ENCODE measurements at places on chromosomes 7 and 10.

GRCh38 chr10:62373639-62373994, 552 bp upstream of the ZNF365 start:
- DNase-seq = no peak

- peak; percentile 68 for DNase-seq
These were observed 21.1 kb downstream of the FAM53B start for GRCh38 chr10:124722798-124723783.

DNA sequence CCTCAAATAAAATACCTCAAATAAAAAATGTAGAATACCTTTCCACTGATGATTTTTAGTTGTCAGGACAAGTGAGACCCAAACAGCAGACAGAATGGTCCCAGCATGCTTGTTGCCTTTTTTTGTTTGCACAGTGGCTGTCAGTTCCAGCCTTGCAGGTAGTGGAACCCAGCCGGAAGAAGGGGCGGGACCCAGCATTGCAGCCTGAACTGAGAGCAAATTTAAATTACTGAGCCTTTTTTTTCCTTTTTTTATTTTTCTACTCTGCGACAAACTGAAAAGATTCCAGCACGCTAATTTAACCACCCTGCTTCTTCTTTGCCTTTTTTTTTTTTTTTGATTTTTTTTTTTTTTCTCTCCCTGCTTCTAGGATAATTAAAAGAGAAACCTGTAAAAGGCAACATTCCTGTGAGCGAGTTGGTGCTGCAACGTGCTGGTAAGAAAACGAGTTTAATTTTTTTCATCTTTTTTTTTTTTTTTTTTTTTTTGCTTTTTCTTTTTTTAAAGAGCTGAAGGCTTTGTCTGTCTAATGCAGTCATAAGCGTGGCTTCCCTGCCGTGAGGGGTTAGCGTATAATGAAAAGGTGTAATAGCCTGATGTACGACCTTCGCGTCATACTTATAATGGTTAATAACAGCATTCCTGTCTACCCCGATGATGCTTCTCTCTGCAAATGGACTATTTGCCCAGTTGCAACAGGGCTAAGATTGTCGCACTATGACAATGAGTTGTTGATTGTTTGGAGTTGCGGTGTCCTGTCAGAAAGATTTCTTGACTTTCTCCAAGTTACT, 555.3 kb upstream of the CELF2 start:
- DNase-seq = no peak

DNA sequence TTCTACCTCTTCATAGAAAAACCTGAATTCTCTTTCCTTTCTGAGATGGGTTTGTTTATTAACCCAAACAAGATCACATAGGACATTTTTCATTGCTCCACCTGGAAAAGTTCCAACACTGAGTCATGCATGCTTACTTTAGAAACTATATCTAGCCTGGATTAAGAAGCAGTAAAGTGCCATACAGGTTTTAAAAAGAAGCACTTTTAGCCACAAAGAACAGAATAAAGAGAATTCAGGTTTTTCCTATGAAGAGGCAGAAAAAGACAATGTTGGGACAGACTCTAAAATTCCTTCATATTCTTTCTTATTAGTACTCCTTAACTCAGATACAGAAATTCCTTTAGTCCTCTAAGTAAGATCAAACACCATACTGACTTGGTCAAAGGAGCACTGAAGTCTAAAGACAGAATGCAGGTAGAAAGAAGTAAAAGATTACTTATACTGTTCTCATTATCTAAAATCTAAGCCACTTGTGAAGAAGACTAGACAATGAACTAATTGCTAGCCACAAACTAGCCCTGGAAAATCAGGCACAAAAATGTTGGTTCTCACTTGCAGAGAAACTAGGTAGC, 241.3 kb downstream of the ANK3 start:
- DNase-seq = no peak

DNA sequence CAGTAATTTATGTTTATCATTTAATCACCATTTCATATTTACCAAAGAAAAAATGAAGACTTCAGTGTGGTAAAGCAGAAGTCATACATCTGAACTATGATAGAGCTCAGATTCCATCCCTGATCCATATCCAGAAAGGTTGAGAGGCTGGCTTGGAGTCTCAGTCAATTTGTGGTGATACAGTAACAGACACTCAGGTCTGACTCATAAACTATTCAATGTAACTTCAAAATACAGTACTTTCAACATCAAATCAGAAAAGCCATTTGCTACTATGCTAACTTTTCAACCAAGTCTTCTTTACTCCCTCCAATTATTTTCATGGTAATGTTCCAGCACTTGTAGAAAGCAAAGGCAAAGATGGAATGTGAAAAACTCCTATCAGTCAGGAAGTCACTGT, 190.4 kb downstream of the HDAC9 start:
- DNase-seq = no peak

- no peak for DNase-seq
These were observed 20.7 kb downstream of the SLC16A9 start for GRCh38 chr10:59688921-59689351.

DNA sequence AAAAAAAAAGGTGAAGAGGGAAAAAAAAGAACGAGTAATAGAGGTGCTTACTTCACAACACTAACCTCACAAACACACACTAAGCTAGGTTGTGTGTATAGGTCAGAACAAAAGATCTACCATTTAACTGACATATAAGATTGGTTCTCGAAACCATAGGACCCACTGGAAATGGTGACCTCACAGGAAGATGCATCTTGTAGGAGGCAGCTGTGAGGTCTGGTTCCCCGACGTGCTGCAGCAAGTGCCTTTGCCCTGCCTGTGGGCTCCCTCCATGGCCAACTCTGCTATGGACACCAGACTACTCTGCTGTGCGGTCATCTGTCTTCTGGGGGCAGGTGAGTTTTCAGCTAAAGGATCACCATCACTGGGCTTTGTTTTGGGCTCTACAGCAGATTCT, 133.8 kb upstream of the PRSS1 start:
- DNase-seq = no peak
